Hypothalamus (tissue), 51 donors: ENCODE measurements at places on chromosomes 7 and 10.

DNA sequence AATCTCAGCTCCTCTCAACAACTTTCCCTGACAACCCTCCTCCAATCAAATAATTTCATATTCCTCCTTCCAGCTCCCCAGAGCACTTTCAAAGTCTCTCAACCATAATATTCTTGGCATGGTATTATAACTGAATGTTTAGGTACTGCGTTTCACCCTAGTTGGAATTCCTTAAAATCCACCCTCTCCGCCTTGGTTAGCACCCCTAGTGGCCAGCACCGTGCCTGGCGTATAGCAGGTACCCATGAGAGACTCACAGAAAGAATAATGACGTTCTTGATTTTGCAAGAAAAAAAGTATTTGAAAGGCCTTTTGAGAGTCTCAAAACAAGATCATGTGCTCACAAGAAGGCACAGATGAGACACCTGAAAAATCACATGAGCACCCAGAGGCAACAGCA, 50.9 kb downstream of the GLI3 start:
- no peak for DNase-seq

DNA sequence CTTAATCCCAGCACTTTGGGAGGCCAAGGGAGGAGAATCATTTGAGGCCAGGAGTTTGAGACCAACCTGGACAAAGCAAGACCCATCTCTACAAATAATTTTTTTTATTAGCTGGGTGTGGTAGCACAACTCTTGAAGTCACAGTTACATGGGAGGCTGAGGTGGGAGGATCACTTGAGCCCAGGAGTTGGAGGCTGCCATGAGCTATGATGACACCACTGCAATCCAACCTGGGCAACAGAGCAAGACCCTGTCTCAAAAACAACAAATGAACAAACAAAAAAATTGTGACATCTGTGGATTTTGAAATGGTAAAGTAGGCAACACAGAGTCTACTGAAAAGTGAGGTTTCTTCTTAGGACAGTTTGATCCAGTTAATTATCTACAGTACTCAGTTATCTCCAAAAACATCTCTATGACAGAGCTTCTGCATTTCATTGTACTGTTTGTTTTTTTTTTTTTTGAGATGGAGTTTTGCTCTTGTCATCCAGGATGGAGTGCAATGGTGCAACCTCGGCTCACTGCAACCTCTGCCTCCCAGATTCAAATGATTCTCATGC, 3.3 kb upstream of the ANKRD61 start:
- DNase-seq, result no peak

DNA sequence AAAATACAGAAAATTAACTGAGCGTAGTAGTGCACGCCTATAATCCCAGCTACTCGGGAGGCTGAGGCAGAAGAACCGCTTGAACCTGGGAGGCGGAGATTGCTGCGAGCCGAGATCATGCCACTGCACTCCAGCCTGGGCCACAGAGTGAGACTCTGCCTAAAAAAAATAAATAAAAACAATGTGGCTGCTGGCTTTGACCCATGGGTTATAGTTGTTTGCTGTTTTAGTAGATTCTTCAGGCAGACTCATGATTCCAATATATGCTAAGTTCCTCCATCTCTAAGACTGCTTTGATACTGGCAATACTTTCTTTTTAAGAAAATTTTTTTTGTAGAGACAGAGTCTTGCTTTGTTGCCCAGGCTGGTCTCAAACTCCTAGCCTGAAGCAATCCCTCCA, 8.4 kb downstream of the OLAH start:
- DNase-seq, result no peak

GRCh38 chr10:110918643-110919348, at the start of gene BBIP1:
BBIP1 (minus strand) TSS chr10:110919180; CDS start chr10:110918157, 1,023 bp downstream.
- DNase-seq, result peak; percentile 82

DNA sequence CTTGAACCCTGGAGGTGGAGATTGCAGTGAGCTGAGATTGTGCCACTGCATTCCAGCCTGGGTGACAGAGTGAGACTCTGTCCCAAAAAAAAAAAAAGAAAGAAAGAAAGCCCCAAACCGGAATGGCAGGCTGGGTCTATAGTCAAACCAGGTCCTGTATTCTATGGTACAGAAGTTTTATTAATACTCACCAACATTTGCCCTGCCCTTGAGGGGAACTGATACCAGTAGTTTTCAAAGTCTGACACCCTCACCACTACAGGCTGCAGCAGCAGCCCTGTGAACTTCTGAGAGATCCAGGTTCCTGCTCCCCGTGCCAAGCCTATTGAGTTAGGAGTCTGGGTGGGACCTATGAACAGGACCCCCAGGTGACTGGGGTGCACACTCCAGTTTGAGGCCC, 80.6 kb downstream of the RGS10 start:
- no peak for DNase-seq
